ENCODE measurements at places on chromosomes 1 and 21.

GRCh38 chr1:156247460-156248322 lies at the start of gene PAQR6:
PAQR6 (minus strand) TSS chr1:156248056; CDS start chr1:156246731, 1,325 bp downstream.
- DNase-seq = no peak

GRCh38 chr1:64046891-64047290 lies 156.5 kb upstream of the UBE2U start:
- no peak for DNase-seq

- no peak for DNase-seq
Measured at GRCh38 chr1:65355031-65355712, 45.8 kb downstream of the DNAJC6 start.

DNA sequence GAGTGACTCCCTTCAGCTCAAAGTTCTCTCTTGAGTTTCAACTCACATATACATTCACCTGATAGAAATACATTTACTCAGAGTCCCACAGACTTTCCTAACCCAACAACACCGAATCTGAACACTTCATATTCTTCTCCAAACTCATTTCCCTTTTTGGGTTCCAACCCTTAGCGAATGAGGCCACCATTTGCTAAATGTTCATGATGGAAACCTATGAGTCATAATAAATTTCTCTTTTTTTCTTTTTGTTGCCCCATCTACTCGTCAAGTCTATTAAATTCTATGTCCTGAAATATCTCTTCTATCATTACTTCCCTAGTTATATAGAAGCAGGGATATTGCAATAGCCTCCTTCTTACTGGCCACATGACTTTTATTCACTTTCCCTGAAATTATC lies 100.1 kb downstream of the HLX start:
- DNase-seq = no peak
